HS-5 (cell line): ENCODE measurements at places on chromosomes 7 and 10.

DNA sequence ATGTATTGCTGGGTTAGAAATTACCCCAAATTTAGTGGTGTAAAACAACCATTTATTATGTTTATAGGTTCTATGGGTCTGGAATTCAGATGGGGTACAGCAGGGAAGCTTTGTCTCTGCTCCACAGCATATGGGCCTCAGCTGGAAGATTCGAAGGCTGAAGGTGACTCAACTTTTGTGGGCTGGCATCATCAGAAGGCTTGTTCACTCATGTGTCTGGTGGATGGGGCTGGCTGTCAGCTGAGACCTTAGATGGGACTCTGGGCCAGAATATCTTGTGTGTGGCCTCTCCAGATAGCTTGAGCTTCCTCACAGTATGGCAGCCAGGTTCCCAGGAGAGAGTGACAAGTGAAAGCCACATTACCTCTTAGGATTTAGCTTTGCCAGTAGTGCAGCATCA is 45.9 kb downstream of the ZNF503 start:
- DNase-seq, result no peak

DNA sequence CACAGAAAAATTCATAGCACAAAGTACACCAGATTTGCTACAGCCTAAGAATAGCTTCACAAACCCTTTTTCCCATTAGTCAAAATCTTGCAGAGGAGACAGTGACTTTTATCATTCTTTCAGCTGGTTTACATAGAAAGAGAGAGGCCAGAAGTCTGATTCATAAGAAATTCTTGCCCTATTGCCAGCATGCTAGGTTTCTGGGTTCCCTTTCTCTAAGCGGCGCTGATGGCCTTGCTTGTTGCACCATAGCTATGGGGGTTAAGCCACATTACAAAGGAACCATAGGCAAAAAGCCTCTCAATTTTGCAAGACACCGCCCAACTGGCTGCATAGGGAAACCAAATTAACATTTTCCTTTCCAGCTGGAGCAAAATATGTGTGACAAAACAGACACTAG is 87.4 kb downstream of the ZNF467 start:
- peak; percentile 59 for DNase-seq

DNA sequence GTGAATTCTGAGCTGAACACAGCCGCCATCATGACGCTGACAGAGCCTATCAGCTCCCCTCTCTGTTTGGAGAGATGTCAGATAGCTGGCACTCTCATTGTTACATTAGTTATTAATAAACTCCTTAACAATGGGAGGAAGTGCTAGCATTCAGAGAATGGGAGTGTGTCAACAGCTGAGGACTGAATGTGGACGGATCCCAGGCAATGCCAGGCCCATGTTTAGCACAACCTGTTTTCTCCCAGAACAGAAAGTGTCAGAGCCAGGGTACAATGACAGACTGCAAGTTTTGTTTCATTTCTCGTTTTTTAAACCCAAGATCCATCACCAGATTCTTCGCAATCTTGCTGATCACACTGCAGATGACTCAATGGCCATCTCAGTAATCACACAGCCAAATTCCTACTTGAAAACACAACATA is 99.6 kb downstream of the PRPF18 start:
- no peak for DNase-seq

DNA sequence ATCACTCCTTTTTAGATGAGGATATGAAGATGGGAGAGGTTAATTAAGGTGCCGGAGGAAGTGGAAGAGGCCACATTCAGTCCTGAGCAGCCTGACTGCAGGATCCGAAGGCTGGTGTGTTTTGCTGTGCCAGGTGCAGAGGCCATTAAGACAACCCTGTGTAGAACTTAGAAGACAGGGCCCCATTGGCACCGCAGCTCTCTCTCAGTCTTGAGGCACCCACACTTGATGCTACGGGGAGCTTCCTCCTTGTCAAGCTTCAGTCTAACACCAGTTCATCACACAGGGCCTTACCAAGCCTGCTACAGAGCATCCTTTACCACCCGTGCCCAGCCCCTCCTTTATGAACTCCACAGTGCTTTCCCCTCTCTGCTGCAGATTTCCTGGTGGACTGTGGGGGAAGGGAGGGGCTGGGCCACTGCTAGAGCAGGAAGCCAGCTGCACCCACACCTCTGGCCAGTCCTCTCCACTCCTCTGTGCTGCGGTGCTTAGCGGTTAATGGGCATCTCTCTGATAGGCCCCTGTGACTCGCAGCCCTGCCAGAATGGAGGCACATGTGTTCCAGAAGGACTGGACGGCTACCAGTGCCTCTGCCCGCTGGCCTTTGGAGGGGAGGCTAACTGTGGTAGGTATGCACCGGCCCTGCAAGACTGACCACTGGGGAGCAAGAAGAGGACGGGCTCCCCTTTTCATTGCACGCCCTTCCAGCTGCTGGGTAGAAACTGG is 45.5 kb downstream of the VWA2 start:
- DNase-seq, result no peak
